ENCODE measurements at places on chromosomes 1 and 21. TPM values are rescaled to one million over a fixed set of nuclear protein-coding genes. Genes with fewer than 3 reads are reported as not detected.
A peak's percentile ranks its signal among the peaks of the same experiment; 100 is the strongest.

DNA sequence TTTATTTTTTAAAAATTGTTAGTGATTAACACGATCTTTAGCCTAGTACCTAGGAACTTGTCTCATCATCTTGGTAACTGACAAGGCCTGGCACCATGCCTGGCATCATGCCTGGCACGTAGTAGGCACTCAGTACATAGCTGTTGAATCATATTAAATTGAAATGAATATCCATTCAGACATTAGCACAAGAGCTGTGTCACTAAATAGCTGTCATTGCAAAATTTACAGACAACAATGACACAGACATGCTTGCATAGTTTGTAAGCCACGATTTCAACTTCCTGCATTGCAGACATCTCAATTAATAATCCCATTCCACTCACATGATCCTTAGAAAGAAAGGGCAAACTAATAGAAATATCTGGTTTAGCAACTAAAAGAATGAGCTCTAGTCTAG is 15.4 kb upstream of the PHACTR4 start:
- peak; percentile 51 for DNase-seq

DNA sequence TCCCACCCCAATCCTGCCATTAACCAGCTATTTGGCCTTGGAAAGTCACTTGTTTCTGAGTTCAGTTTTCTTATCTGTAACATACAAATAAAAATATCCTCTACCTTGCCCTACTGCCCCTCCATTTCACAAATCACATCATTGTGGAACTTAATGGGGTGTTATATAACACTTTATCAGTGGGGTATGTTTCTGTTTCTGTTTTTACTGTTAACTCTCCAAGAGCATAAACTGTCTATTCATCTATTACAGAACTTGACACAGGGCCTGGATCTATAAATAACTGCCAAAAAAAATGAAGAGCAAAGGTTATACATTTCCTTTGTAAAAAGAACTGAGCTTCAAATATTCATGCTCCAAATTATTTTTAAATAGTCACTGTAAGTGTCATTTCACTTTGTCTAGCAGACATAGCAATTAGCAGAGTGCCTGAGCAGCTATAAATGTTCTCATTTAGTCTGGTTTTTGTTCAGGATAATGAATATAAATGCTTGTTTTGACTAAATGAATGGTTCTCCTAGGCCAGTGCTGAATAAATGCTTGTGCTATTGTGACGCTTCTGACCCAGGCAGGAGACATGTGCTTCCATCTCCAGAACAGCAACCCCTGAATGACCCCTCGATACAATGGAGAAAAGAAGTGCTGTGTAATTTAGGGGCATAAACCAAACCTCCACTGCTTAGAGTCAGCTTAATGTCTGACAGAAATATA is 7.4 kb downstream of the PIGM start:
- no peak for DNase-seq

CORT gene
- total RNA-seq: not detected

CAMK2N1 gene
- total RNA-seq: 34.0 TPM

DNA sequence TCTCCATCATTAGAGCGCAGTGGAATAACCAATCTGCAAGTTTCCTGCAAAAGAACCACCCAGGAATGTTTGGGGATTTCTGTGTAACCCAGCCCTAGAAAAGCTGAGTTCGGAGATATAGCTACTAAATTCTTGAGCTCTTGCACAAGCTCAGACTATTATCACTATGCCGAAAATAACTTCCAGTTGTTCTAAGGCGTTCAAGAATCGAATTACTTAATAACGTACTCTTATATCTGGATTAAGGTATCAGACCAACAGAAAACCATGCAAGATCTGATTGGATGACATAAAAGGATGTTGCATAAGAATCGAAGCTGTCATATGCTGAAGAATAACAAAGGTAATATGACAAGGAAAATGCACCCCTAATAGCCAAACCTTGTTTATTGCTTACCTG is 7.5 kb upstream of the LAMC2 start:
- peak; percentile 43 for DNase-seq

DNM3 gene
- total RNA-seq: 0.23 TPM

DNA sequence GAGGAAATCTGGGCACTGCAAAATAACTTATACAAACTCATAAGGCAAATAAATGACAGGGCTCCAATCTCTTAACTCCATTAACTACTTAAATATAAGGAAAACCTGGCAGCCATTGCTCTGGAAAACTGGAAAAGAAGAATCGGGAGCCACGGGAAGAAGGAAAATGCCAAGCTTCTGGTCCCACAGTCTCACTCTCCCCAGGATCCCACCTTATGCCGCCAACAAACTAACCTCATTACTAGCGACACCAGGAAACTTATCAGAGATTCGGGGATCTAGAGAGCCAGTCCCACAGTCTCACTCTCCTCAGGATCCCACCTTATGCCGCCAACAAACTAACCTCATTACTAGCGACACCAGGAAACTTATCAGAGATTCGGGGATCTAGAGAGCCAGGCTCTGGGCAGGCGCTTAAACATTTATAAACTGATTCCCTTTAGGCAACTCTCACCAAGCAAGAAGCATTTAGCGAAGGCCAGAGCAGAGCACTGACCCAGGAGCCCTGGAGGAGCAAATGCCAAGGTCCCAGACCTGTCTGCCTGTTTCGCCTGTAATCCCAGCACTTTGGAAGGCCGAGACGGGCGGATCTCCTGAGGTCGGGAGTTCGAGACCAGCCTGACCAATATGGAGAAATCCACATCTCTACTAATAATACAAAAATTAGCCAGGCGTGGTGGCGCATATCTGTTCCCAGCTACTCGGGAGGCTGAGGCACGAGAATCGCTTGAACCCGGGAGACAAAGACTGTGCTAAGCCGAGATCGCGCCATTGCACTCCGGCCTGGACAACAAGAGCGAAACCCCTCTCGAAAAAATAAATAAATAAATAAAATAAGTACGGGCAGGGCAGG is 720 bp downstream of the PSMB2 start:
- DNase-seq: no peak

DNA sequence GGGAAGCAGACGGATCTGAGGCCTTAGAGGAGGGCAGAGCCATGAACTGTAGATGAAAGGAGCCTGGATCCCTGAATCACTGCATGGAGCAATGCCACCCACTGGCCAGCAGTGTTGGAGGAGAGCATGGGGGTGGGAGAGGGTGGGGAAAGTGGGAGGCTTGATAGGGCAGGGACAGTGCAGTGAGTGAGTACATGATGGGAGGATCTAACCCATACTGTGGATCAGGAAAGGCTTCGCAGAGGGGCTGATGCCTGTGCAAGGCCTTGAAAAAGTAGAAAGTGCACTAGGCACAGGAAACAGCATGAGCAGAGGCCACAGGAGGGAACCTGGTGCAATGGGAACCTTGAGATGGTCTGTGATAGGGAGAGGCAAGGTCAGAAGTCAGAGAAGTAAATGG is 391.9 kb downstream of the PTPRU start:
- no peak for DNase-seq

GRCh38 chr1:246629030-246629429 is 62.8 kb downstream of the CNST start:
- no peak for DNase-seq

DNA sequence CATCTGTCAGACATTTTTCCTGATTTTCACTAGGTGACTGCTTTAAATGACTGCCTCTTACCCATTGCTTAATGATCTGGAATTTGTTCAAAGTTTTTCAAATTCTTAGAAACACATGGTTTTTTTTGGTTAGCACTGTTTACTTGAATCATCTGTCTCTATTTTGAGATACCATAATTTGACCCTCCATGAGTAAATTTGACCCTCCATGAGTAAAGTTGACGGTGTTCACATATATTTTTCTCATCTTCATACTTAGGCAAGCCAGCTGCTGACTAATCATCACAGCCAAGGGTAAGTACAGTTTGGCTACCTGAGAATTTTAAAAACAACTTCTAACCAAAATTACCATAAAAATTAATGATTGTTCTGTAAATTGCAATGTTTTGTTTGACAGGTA is 586.5 kb downstream of the PTBP2 start:
- DNase-seq: peak; percentile 74

DNA sequence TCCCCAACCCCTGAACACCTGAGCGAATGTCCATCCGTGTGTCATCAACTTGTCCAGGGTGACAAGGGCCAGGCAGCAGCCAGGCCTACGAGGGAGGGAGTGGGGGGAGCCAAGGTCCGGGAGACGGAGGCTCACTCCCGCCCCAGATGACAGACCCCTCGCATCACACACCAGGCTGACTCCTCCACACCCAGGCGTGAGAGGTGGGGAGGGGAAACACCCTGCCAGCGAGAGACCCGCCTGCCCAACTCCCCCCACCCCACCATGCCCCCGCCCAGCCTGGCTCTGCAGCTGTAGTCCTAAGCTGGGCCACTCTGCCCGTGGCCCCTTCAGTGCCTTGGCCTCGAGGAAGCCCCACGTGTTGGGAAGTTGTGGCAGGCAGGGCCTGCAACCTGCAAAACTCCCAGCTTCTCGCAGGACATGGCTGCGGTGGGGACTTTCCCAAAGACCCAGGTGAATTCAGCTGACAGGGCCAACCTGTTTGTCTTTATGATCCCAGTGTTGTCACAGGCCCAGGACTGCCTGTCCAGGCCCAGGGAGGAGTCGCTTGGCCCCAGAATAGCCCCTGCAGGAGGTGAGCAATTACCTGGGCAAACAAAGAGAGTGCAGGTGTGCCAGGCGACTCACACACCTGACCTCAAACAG is 62.9 kb downstream of the RIPK4 start:
- DNase-seq: no peak

DNA sequence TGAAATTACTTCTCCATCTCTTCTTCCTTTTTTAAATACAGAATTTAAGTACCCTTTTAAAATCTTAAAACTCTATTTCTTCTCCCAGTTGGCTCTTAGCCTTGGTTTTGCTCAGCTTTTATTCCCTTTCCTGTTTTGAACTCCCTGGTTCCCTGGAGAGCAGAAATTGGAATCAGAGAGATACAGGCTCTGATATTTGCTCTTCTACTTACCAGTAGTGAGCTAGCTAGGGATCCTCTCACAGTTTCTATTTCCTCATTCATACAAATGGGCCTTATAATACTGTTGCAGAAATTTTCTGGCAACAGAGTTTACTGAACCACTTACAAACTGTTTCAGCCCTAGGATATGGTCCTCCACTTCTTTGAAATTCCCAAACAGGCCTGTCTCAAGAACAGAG is 606.3 kb downstream of the NUF2 start:
- no peak for DNase-seq

DNA sequence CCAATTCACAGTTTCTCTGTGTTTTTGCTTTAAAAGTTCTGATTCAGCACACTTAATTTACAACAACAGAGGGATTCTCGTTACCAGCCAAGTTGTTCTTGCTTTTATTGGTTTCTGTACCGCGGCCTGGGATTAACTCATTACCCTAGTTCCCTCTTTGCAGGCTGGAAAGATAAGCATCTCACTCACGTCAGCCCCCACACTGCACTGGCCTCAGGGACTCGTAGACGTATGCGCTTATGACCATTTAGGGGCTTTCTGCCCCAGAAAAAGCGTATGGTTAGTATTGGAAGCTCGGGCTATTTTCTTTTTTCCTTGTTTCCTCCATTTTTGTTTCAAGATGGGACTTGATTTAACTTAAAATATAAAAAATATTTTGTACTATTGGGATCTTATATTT is 76.0 kb downstream of the POFUT2 start:
- DNase-seq: no peak

DNA sequence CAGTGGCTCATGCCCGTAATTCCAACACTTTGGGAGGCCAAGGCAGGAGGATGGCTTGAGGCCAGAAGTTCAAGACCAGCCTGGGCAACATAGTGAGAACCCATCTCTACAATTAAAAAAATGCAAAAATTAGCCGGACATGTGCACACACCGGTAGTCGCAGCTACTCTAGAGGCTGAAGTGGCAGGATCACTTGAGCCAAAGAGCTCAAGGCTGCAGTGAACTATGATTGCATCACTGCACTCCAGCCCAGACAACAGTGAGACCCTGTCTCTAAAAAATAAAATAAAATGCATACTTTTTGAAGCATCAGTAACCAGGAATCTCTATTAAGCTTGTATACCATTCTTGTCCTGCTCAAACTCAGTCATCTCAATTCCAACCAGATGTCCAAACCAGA is 27.2 kb upstream of the EEIG2 start:
- no peak for DNase-seq

GRCh38 chr21:44723177-44724131 is 12.1 kb upstream of the TSPEAR start:
- no peak for DNase-seq

DNA sequence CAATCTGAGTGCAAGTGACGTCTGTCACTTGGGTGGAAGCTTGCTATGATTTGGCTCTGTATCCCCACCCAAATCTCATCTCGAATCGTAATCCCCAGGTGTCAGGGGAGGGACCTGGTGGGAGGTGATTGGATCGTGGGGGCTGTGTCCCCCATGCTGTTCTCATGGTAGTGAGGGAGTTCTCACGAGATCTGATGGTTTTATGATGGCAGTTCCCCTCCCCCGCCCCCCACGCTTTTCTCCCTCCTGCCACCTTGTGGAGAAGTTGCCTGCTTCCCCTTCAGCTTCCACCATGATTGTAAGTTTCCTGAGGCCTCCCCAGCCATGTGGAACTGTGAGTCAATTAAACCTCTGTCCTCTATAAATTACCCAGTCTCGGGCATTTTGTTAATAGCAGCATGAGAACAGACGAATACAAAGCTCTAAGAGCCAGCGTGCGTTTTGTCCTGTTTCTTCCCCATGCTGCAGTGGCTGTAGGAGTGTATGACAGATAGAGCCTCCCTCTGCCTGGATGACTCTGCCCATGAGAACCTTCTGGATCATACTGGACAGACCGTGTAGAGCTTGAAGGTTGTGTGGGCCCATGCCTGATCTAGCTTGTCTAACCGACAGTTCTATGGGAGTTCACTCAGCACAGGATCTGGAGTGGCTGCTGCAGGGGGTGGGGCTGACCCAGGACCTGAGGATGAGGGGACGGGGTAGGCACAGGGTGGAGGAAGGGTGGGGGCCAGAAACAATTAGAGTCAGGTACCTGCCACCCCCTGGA is 139.7 kb upstream of the ERRFI1 start:
- peak; percentile 41 for DNase-seq

DNA sequence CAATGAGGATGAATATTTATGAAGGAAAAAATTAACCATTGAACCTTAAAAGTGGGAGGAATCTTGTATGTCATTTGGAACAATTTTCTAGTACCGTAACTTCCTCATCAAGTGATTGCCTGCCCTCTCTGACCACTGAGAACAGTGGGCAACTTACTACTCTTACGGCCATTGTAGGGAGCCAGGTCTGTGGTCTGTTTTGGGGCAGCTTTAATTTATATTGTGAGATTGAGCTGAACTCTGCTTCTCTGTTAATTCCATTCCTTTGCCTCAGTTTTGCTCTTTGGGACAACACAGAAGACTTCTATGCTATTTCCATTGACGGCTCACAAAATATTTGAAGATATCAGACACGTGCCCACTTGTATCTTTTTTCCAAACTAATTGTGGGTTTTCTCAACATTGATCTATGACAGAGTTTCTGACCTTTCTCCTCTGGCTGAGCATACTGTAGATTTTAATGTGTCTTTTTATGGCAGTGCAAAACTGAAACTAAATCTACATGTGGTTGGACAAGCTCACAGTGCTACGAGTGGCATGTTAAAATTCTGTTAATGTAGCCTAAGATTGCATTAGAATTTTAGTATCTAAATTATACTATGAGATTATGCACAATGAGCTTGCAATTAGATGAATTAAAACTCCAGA is 27.8 kb upstream of the ZNF281 start:
- DNase-seq: no peak

GRCh38 chr1:171644805-171645483 is 7.5 kb downstream of the MYOC start:
- DNase-seq: peak; percentile 86

GRCh38 chr1:224182057-224182865 is 779 bp upstream of the DEGS1 start:
- no peak for DNase-seq

PROK1 gene
- not detected for total RNA-seq
